ENCODE measurements at places on chromosomes 7 and 10.

- no peak for DNase-seq
These were observed 270.5 kb upstream of the PODXL start for GRCh38 chr7:131826960-131827359.

DNA sequence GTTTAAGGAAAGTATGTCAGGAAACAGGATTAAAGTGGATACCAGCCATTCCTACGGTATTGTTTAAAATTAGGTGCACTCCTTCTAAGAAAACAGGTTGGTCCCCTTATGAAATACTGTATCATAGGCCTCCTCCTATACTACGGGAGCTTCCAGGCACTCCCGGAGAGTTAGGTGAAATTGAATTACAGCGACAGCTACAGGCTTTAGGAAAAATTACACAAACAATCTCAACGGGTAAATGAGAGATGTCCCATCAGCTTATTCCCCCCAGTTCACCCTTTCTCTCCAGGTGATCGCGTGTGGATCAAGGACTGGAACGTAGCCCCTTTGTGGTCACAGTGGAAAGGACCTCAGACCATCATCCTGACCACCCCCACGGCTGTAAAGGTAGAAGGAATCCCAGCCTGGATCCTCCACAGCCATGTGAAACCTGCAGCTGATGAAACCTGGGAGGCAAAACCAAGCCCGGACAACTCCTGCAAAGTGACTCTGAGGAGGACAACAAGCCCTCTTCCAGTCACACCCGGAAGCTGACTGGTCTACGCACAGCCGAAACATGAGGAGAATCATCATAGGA lies 25.1 kb upstream of the GHITM start:
- DNase-seq = no peak

DNA sequence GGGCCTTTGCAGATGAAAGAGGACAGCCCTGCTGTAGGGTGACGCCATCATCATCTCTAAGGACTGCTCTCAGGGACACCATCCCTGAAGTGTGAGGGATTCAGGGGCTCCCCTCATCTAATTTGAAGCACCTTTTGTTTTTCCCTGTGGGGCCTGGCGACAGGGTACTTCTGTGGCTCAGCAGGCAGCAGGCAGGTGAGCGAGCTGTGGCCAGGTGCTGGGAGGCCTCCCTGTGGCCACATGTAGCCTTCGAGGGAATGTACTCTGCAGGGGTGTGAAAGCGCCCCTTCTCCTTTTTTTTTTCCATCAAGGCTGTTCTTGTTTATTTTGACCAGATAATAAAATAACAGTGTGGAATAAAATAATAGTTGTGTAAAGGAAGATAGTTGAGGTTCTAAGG lies 118.2 kb upstream of the DPP6 start:
- DNase-seq = no peak

DNA sequence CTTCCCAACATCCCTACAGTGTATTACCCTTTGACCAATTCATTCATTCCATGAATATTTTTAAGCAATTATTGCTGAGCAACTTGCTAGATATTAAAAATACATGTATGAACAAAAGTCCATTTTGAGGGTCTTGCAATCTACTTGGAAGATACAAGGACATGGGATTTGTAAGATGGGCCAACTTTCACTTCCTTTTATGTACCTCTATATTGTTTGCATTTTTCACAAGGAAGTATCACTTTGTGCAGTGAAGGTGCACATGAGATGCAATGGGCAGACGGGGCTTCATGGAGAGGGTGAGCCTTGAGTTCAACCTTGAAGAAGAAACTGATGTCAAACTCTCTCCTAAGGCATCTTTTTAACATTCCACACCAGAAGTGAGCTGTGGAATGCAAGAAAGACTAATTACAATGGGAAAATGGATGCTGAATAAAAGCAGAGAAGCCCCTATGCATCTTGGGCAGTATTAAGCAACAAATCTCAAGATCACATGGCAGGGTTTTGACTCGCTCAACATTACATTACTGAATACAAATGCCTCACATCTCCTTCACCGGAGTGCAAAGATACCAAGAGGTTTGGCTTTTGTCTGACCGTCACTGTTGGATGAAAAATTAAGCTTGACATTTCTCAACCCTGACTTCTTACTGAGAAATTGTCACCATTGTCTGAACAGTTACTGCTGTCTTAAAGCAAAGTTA lies 341.5 kb downstream of the ELMO1 start:
- DNase-seq = no peak

DNA sequence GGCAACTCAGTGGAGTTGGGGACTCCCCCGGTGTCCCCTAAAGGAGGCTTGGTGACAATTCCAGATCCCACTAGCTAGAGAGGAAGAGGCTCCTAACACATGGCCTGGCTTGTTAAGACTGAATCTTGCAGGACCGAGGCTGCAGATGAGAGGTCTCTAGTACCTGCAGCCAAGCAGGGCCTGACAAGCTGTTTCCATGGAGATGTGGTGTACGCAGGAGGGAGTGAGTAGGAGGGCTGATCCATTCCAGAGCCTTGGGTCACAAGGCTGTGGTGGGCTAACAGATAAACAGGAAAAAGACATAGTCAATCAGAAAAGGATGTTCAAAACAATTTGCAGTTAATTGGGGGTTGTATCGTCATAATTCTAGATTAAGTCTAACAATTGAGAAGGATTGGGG lies 77.3 kb upstream of the MKLN1 start:
- no peak for DNase-seq

- no peak for DNase-seq
These were observed 104.1 kb downstream of the ZNF467 start for GRCh38 chr7:149669121-149669818.

DNA sequence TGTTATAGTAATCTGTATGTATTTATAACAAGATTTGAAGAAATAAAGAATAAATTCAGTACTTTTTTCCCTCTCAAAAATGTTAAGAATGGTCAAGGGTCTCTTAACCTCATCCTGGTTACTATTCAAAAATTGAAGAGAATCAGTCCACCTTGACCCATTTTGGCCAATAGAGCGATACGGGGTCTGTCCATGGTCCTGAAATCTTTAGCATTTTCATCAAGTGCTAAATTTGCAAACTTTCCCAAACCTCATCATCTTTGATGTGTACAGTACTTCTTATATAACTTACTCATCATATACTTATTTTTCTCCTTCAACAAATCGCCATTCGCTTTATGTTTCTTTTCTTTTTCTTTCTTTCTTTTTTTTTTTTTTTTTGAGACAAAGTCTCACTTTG lies 23.6 kb downstream of the TMEM178B start:
- no peak for DNase-seq

- no peak for DNase-seq
These were observed 118.2 kb downstream of the ADAM12 start for GRCh38 chr10:126270111-126270510.

DNA sequence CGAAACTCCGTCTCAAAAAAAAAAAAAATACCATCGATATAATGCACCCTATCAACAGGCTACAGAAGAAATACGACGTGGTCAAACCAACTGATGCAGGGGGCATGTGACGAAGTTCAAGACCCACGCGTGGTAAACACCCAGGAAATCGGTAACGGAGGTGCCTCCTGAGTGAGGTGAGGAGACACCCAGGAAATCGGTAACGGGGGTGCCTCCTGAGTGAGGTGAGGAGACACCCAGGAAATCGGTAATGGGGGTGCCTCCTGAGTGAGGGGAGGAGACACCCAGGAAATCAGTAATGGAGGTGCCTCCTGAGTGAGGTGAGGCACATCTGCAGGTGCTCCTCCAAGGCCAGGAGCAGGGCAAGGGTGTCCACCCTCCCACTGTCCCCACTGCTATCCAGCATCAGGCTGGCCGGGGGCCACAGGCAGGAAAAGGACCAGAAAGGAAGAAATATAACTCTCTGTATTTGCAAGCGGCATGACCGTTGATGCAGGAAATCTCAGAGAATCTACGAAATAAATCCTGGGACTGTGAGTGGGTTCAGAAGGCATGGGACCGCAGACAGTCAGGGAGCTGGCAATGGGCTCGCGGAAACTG lies 10.7 kb upstream of the GPR146 start:
- DNase-seq = peak; percentile 49

DNA sequence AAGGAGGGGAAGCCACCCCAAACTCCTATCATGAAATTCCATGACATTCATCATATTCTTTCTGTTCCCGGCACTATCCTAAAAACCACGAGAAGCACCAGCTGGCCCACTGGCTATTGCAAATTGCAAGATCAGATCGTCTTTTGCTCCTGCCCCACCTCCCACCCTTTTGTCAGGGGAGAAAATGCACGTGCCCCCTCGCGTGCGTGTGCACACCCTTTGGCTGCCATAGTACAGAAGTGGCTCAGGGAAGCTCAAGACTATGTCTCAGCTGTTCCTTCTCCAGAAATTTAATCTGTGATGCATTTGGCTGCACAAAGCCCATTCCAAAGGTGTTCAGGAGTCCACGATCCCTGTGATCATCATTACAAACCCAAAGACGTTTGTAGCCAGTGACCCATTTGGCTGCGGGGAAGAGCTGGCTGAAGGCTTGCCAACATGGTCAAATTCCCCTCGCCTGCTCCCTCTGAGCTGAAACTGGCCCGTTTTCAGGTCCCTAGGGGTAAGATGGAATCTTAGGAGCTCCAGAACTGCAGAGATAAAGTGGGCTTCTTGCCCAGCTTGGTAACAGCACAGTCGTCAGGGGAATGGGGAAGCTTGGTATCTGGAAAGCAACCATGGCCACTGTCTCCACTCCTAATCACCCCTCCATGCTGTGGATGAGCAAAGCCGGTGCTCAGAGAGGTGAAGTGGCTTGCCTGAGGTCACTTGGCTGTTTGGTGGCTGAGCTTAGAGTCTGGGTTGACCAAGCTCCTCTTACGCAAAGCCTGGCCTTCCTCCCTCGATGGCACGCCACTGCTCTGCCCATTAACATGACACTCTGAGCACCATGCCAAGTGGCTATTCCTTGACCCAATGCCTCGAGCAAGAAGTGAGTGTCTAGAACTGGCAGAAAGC lies 155.4 kb downstream of the NEURL1 start:
- DNase-seq = no peak

- DNase-seq = no peak
These were observed 49.5 kb downstream of the SFMBT2 start for GRCh38 chr10:7361316-7361715.

DNA sequence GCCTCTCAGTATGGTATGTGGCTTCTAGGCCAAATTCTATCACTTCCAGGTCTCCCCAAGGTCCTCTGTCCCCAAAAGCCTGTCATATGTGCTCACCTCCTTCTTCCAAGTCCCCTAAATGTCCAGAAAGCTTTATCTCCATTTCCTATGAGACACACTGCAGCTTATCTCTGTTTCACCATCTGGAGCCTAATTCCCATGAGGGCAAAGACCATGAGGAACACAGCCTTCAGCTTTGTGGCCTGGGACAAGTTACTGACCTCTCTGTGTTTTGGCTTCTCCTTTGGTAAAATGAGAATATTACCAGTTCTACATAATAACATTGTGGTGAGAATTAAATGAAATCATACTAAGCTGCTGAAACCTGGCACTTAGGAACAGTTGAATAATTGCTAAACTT lies 19.2 kb downstream of the ST8SIA6 start:
- DNase-seq = no peak

DNA sequence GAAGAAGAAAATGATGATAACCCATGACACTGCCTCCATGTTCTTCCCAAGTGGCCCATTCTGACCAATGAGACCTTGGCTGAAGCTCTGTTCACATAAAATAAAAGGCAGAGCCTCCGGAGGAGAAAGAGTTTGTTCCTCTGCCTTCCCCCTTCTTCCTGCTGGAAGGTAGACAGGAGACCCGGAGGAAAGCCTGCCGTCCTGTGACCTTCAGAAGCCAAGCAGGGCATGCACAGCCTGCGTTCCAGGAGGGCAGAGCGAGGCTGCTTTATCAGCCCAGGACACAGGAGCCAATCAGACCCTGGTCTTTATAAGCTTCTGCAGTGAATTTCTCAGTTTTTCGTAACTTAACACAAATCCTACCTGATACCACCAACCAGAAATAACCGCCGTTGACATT lies 8.6 kb upstream of the GRID1 start:
- DNase-seq = no peak

DNA sequence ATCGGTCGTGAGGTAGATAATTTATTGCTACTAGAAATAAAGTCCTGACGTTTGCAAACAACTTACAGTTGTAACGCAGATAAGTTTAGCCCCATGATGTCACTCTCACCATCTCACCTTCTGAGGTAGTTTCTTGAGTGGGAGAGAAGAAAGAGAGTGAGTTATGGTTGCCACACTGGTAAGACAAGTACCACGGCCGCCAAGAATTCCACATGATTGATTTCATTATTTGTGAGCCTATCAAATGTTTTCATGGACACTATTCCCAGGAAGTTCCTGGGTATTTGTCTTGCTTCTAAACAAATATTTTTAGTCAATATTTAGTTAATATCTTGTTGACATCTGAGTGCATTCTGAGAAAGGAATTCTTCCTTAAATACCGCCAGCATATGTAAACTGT lies 339.4 kb upstream of the KIAA1217 start:
- DNase-seq = no peak

- DNase-seq = no peak
These were observed 4.9 kb downstream of the FAM53B start for GRCh38 chr10:124739119-124739921.

DNA sequence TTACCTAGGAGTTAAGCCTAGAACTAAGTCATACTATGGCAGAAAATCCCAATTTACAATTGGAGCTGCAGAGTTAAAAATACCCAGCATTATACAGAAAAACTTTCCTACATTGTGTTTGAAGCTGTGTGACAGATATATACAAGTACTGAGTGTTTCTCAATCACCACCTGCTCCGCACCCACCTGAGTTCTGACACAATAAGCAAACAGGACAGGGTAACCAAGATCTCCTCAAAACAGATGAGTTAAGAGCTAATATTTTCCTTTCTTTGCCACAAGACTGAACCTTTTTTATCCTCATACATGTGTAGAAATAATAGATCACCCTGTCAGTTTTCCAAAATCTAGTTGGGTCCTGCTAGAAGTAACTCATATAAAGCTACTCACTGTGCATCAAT lies 186.3 kb downstream of the DOCK4 start:
- no peak for DNase-seq

DNA sequence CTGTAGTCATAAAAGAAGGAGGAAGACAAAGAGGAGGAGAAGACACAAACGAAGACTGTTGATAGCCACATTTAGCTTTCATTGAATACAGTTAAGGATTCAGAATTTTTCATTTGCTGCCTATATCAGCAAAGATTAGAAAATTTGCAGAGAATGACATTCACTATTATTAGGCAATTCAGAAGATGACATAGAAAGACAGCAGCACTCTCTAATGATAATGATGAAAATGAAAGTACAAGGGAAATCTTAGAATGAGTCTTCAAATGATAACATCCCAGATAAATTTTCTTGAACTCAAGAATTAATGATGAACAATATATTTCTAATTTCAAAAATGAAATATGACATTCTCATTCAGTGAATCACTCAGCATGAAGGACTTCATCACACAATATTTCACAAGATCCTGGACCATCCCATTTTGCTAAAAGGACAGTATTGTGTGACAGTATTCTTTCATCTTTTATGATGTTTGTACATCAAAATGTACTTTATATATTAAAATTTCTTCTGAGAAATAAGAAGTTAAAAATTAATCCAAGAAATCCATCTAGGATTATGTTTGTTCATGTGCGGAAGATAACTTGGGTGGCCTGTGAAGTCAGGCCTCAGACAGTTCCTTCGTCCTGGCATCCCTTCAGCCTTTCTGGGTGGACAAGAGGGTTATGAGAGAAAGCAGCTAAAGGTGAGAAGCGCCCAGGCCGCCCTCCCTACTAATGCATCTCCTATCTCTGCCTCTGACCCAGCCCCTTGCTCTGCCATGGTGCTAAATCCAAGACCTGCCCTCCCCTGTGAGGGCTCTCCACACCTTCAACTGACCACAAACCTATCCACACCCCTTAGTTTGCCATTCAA lies 47.4 kb upstream of the CAMK2B start:
- no peak for DNase-seq

- no peak for DNase-seq
These were observed 68.5 kb upstream of the OPALIN start for GRCh38 chr10:96427291-96427690.

GRCh38 chr10:114893251-114893650 lies 44.7 kb upstream of the TRUB1 start:
- no peak for DNase-seq
